Left renal pelvis (tissue), 4 donors: ENCODE measurements at places on chromosomes 16 and 17. TPM values are rescaled to one million over a fixed set of nuclear protein-coding genes. Genes with fewer than 3 reads are reported as not detected.

GRCh38 chr17:19502517-19502916 is 31.1 kb upstream of the SLC47A1 start:
- DNase-seq, result no peak

DNA sequence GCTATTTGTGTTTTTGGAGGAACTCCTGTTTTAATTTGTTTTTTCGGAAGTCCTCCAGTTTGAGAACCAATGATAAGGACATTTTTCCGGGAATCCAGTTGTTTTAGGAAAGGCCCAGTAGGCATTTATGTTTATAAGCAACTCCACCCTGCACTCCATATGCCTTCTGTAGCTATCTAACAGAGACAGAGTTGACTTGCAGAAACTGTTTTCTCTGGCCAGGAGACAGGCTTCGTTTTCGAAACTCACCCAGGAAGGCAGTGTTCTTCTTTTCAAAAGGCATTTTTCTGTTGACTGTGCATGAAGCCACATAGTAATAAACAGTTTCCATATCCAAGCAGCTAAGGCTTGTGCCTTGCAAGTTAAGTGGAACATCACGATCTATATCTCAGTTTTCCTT is 587.1 kb downstream of the WWOX start:
- no peak for DNase-seq

DNA sequence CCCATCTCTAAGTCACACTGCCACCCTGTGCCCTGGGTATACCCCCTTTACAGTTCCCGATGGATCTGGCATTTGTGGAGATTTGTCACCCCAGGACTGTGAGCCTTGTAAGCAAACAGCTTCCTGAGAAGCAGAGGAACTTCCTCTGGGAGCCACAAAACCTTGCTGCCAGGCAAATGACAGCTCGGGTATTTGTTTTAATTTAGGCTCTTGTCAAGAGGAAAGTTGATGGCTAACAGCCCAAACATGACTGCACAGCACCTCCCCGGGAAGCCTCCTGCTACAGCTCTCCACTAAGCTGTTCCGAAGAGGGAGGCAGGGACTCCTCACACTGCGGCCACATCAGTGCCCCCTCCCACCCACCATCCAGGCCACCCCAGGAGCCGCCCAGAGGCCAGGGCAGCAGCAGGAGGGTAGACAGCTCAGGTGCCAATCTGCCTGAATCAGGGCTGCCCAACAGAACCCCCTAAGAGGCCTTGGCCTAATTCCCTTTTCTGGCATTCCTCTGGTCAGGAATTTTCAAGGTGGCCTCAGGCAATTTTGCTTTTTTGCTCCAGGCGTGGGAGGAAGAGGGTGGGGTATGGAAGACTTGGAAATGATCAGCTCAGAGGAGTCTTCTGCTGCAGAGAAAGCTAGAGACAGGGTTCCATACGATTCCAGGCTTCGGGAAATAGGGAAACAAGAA is 2.6 kb downstream of the ABR start:
- no peak for DNase-seq

DNA sequence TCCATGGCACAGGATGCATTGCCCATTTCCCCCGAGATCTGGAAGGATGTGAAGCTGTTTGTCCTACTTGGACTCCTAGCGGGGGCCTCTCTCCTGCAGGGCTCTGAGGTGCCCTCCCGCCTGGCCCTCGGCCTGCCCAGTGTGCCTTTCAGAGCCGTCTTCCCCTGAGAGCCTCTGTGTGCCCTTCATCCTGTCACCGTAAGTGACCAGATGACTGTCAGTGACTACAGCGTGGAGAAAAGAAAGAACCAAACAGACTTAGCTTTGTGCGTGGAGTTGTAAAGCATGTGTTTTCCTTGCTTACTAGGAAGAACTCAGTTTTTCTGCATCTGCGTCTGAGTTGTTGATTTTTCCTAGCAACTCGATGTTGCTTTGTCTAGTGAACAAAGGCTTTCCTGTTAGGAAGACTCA is 56.1 kb downstream of the BANP start:
- no peak for DNase-seq

SLC25A11 gene
- polyA plus RNA-seq, result 73.7 TPM

DNA sequence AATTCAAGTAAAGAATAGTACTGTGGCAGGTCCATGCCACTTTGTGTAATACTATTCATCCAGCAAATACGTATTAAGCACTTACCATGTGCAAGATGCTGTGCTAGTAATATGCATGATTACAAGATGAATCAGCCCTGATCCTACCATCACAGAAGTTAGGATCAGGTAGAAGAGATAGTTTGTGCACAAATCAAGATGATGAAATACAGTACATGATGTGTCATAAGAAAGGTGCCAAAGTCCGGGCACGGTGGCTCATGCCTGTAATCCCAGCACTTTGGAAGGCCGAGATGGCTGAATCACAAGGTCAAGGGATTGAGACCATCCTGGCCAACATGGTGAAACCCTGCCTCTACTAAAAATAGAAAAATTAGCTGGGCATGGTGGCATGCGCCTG is 10.9 kb downstream of the COG4 start:
- no peak for DNase-seq

WNK4 gene
- polyA plus RNA-seq, result 14.8 TPM

SCIMP gene
- 1.9 TPM for polyA plus RNA-seq

DNA sequence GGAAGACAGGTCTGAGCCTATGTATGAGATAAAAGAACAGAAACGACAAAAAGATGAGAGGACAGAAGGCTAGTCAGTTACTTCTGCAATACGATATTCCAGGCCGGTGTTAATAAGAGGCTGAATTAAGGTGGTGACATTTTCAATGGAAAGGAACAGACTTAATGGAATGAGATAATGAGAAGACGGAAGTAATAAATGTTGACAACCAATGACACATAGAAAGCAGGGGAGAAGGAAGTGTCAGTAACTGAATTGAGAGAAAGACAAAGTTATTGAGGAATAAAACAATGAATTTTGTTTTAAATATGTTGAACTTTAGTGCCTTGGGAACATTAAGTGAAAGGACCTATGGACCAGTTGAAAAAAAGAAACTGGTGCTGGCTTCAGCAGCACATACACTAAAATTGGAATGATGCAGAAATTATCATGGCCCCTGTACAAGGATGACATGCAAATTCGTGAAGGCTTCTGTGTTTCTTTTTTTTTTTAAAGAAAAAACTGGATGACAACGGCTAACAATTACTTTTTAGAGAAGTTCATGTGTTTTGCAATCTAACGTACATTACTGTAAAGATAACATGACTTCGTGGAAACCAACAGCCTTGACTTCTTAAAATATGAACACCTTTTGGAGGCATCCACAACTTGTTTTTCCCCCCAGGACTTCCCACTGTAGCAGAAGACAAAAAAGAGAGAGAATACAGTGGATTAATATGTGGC is 18.5 kb upstream of the CPD start:
- DNase-seq, result no peak

DNA sequence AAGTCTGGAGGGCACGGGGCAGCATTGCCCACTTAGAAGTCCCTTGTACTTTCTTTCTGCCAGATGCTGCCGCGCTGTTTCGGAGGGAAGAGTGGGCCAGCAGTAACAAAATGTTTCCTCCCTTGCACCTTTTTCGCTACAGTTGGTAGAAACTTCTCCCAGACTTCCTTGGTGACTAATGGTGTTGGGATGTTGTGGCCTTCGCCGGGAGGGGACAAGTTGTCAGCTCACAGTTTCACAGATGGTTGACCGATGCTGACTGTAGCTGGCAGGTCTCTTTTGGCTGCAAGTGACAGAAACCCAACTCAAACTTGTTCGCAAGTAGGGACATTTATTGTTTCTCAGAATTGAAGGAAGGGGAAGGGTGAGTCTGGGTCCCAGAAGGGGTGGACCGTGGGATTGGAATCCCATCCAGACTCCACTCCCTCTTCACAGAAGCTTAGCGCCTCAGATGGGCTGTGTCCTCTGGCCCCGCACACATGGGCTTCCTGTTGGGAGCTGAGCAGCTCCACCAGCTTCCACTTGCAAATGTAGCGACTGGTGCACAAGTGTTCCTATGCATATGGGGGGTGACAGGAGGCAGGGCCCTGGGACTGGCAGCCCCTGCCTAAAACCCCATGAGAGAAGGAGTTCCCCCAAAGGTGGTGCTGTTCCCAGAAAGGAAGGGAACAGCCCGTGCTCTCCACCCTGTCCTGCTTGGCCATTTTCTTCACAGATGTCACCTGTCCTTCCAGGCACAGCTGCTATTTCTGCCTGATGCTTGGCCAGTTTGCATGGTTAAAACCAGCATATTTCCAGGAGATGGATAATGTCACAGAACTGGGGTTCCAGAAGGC is 30.9 kb upstream of the RPRML start:
- no peak for DNase-seq

C16orf86 gene
- polyA plus RNA-seq, result 1.7 TPM

PLCG2 gene
- polyA plus RNA-seq, result 47.3 TPM

DNA sequence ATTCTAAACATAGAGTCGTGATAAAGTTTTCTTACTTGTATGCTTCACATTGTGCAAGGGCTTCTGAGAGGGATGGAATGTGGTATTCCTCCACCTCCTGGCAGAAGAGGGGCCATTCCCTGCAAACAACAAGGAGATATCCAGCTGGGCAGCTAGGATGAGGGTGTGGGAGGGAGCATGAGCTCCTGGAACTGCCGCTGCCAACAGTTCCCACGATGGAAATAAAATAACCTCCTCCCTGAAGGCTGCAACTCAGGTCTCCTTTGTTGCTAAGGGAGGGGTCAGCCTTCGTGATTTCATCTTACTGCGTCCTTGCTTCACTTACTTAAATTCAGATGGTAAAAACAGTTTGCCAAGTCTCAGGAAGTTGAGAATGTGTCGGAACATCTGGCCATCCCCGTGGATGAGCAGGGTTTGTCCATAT is 15.6 kb downstream of the PLEKHG4 start:
- DNase-seq, result no peak

GRCh38 chr16:55842369-55843104 is 9.6 kb upstream of the CES1 start:
- DNase-seq, result peak; percentile 5

OR1F1 gene
- not detected for polyA plus RNA-seq

DNA sequence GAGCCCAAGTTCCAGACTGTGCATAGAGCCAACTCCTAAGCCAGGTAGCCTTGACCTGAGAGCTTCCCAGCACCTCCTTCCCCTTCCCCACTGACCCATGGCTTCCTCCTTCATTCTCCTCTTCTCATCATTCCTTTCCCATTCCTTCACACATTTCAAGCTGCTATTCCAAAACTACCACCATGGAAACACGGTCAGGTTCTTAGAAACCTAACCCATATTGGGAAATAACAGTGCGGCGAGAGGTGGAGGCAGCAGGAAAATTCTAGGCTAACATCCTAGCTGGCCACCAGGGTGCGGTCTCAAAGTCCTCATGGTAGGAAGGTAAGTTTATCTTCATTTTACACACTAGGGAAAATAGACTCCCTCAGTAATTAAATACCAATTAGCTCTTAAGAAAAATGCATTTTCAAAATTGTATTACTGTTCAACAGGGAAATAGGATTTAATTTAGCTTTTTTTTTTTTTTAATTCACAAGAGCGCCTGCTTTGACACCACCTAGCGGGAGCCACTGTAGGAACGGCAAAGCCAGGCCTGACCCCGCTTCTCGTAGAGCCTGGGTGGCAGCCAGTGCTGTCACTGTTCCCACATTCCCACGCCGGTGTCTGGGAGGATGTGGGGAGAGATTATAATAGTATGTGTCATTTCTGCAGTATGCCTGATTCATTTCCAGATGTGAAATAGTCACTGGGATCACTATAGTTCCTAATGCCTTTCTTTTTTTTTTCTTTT is 14.0 kb upstream of the SPHK1 start:
- no peak for DNase-seq

C1QTNF8 gene
- not detected for polyA plus RNA-seq

- DNase-seq, result no peak
Observed at GRCh38 chr17:72119077-72119872, 1.5 kb upstream of the SOX9 start.

DNA sequence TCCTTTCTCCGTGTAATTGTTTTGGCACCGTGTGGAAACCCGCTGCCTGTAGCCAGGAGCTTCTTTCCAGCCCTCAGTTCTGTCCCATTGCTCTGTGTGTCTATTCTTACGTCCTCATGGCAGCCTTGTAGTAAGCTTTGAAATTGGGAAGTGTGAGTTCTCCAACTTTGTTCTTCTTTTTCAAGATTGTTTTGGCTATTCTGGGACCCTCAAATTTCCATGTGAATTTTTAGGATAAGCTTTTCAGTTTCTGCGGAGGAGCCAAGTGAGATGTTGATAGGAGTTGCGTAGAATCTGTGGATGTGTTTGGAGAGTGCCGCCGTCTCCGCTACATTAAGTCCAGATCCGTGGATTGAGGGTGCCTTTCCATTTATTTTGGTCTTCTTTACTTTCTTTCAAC is 15.2 kb downstream of the CHMP6 start:
- DNase-seq, result no peak

DNA sequence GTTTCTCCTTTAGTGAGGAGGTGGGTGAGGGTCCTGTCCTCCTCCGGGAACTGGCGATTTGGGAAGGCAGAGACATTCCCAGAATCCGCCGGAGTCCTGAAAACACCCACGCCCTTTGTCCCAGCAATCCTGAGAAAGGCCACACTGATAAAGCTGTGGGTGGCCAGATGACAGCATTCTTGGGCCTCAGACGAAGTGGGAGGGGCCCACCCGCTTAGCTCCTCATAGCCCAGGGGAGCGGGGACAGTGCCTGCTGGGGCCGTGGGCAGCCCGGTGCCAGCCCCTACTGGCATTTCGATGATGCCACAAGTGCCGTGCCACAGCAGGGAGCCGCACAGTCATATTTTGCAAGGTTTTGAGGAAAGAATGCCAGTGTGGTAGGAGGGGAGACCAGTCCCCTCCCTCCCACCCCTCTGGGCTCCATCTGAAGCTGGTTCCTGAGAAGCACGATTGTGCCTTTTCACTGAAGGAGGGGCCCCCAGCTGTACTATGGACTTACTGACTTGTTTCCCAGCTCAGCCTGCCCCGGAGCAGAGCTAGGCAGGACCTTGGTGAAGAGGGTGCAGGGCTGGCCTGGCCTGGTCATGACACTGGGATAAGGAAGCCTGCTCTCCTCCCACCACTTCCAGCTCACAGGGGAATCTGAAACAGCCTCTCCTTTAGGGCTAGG is 20.9 kb upstream of the MPRIP start:
- DNase-seq, result no peak

NXPH3 gene
- polyA plus RNA-seq, result 1.1 TPM

KRTAP4-5 gene
- not detected for polyA plus RNA-seq

HAP1 gene
- 1.1 TPM for polyA plus RNA-seq

MYH11 gene
- 14.1 TPM for polyA plus RNA-seq

DNA sequence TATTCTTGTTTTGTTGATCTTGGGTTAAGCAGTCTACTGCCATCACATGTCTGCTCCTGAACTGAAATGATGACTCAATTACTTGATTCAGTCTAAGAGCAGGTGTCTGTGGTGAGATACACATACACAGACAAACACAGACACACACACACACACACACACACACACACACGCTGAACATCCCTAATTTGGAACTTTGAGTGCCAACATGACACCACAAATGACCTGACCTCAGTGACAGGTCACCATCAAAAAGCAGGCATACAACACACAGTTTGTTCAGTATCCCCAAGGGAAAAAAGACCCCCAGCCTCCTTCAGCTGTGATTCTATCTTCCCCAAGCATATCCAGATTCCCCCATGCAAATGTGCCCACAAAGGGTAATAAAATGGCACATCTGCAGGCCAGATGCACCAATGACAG is 130.1 kb upstream of the TMEM97 start:
- DNase-seq, result no peak

SCNN1G gene
- polyA plus RNA-seq, result 0.78 TPM

- DNase-seq, result no peak
Observed at GRCh38 chr16:60304066-60304465, 1570.0 kb upstream of the GOT2 start.

LRRC75A gene
- polyA plus RNA-seq, result 4.7 TPM
